Ascending aorta (tissue), 2 donors: ENCODE measurements at places on chromosomes 2 and 18. TPM values are rescaled to one million over a fixed set of nuclear protein-coding genes. Genes with fewer than 3 reads are reported as not detected.

GRCh38 chr2:226902041-226902966 is 66.5 kb downstream of the RHBDD1 start:
- DNase-seq: no peak

The DHRS9 gene
- total RNA-seq: not detected

- DNase-seq: peak; percentile 93
These were observed 38.4 kb downstream of the PAX8 start for GRCh38 chr2:113240150-113240914.

DNA sequence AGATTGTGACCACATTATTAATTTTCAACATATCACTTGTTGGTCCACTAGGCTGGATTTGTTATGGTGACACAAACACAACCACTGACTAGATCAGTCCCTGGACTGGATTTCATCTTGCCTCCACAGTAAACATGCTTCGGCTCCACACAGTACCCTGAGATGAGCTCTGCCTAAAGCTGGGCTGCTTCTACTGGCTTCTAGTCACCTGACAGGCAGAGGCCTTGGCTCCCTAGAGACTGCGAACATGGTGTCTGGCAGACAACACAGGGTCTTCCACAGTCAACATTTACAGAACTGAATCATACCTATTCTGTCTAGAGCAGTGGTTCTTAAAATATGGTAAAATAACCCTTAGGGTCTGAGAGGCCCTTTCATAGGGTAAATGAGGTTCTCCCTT is 69.2 kb downstream of the RIT2 start:
- DNase-seq: no peak

GRCh38 chr2:74537140-74537539 is 7.4 kb downstream of the HTRA2 start:
- DNase-seq: no peak

GRCh38 chr2:215080545-215080944 is 57.9 kb downstream of the ABCA12 start:
- no peak for DNase-seq

The ANKRD44 gene
- total RNA-seq: 66.3 TPM

GRCh38 chr2:106575955-106576354 is 88.8 kb downstream of the CD8B2 start:
- no peak for DNase-seq

DNA sequence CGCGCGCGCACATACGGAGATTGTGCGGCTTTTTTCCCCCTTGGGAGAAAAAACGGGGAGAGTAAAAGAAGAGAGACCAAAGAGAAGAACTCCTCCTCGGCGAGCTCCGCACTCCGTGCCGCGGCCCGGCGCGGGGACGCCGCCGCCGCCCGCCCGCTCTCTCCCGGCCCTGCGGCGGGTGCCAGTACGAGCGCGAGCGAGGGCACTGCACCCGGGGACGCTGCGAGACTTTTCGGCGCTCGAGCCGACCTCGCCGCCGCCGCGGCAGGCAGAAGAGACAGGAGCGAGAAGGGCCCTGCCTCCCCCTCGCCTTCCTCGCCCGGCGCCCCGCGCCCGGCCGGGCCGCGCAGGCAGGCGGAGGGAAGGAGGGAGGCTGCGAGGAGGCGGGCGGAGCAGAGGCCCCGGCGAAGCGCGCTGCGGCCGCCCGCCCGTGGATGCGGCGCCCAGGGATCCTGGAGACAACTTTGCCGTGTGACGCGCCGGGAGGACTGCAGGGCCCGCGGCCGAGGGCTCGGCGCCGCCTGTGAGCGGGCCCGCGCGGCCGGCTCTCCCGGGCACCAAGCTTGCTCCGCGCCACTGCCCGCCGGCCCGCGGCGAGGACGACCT is 857 bp upstream of the INHBB start:
- no peak for DNase-seq

DNA sequence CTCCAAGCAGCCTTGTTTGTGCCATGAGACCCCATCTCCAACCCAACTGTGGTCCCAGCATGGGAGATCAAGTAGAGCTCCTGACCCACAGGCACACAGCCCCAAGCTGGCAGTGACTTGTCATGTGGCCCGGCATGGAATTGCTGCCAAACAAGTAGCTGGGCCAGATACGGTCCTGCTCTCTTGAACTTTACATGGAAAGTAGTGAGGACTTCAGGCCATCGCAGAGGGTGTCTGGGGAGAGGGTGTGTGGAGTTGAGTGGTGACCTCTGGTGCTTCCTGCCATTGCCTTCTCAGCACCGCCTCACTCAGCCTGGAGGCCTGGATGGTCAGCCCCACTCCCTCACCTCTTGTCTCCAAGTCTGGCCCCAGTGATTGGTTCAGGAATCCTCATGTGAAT is 10.9 kb upstream of the SLC4A3 start:
- DNase-seq: no peak
